8988T (cell line): ENCODE measurements at places on chromosomes 6 and 20.
A peak's percentile ranks its signal among the peaks of the same experiment; 100 is the strongest.

DNA sequence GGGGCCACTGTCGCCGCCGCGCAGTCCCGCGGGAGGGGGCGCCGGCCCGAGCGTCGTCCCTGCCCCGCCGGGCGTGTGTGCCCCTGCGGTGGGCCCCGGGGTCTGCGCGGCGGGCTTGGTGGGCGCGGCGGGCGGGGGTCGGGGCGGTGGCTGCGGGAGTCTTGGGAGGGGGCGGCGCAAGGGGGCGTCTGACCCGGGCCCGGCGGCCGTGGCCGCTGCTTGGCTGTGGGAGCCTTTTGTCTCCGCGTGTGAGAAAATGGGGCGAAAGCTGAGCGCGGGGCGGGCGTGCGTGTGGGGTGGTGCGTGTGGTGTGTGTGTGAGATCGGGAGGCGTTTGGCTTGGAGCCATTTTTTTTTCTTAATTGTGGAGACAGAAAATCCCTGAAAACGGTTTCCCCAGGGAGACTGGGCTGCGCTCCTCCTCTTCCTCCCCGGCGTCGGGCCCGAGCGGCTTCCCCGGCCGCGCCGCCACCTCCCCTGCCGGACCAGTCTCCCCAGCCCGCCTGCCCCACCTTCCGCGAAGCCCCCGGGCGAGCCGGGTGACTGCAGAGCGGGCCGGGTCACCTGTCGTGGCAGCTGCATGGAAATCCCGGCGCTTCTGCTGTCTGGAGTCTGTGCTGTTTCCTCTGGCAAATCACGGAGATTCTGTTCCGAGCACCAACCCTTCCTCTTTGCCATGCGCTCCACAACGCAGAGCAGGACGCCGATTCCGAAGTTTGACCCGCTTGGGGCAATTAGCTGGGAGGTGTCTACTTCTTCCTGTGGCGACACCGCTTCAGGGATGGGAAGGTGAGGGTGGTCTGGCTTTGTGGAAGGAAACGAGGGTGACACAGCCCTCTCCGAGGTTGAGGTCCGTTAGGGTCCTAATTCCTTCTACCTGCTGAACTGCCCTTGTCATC, 64.4 kb downstream of the GTF2H5 start:
- DNase-seq: peak; percentile 76

GRCh38 chr6:42239333-42239732, 21.7 kb upstream of the MRPS10 start:
- no peak for DNase-seq

DNA sequence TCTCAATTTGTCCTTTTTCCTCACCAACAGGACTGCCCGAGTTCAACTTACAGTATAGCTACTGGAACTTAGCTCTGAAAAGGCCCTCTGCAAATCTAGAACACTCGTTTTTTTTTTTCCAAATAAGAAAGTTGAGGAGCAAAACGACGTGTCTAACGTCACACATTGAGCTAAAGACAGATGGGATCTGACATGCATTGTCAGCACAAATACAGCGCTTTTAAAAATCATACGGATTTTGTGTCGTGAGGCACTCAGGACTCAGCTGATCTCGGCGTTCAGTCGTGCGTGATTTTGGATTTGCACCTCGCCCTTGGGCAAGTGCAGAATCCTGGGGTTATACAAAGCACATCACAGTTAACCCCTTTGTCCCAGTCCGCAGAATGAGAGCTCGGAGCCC, 94.7 kb upstream of the ZNF322 start:
- no peak for DNase-seq

DNA sequence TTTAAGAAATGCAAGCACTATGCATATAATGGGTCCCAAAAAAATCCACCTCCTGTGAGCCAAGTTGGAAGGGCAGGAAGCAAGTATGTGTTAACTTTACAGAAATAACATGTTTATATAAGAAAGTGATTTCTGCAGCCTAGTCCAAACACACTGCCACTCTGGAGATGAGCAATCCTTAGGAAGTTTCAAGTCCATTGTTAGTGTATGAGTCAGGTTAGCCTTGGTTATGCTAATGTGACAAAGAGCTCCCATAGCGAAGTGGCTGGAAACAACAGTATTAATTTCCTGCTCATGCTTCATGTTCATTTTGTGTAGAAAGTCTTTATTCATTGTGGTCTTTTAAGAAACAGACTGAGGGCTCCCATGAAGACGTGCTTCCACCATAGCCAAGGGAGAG, 121.4 kb downstream of the TBXT start:
- no peak for DNase-seq

GRCh38 chr6:120355822-120356221, 978.5 kb downstream of the TBC1D32 start:
- DNase-seq: no peak

DNA sequence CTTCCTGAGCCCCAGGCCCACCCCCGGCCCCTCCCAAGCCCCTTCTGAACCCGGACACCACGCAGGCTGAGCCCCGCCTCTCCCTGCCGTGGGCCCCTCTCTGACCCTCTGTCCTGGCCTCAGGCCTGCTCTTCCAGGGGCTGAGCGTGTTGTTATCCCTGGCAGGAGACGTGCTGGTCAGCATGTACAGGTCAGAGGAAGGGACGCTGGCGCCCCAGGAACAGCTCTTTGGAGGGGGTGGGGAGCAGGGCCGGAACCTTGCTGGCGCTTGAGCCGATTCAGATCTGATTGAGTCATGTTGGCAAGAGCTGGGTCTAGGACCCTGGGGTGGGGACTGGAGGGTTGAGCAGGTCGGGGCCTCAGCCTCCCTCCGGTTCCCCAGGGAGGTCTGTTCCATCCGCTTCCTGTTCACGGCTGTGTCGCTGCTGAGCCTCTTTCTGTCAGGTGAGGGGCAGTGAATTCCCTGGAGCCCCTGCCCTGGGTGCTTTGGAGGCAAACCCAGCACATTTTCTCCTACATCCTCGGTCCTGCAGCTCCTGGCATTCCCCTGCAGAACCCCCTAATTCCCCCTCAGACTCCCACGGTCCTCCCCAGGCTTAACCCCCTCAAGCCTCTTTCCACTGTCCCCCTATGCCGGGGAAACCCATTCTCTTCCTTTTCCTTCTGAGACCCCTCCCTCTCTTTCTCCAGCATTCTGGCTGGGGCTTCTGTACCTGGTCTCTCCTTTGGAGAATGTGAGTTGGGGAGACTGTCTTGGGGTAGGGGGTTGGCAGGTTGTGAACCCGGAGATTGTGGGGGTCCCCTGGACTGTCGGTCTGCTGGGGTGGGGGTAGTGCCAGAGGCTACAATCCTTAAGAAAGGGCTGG, 2.0 kb downstream of the SPAG4 start:
- peak; percentile 61 for DNase-seq

GRCh38 chr6:157017861-157018260, 240.7 kb downstream of the ARID1B start:
- DNase-seq: no peak

GRCh38 chr20:35077872-35078271, 14.7 kb downstream of the TRPC4AP start:
- no peak for DNase-seq

DNA sequence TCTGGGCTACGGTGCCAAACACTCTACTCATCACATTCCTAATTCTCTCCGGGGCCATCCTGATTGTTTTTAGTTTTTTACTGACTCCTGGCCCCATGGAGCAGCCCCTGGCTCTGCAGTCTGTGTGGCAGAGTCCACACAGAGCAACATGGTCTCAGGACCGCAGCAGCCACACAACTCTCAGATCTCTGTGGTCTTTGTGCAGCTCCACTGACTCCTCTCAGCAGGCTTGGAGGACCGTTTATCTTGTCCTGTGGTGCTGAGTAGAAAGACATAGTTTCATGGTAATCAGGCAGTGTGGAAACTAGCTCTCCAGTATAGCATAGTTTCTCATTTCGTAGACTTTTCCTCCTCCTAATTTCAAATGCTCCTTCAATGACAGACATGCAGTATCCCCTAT, 168.4 kb downstream of the EDN1 start:
- DNase-seq: no peak

- DNase-seq: no peak
Observed at GRCh38 chr6:110013386-110013785, 35.3 kb downstream of the GPR6 start.

DNA sequence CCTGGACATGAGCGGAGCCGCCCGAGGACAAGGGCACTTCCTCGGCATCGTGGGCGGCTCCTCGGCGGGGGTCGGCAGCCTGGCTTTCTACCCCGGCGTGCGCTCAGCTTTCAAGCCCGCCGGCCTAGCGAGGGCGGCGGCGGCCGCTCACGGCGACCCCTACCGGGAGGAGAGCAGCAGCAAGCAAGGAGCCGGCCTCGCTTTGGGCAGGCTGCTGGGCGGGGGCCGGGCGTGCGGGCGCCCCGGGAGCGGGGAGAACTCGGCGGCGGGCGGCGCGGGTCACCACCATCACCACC, 6.7 kb downstream of the PRDM13 start:
- no peak for DNase-seq

GRCh38 chr6:106134906-106135634, 48.9 kb downstream of the PRDM1 start:
- DNase-seq: no peak

DNA sequence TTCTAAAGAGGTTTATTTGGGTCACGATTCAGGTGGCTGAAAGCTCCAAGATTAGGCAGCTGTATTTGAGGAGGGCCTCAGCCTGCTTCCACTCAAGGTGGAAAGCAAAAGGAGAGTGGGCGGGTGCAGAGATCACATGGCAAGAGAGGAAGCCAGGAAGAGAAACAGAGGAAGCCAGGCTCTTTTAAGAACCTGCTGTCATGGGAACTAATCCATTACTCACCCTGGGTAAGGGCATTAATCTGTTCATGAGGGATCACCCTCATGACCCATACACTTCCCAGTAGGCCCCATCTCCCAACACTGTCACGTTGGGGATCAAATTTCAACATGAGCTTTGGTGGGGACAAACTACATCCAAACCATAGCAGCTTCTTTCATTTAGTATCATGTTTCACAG, 53.9 kb downstream of the DHX35 start:
- no peak for DNase-seq

DNA sequence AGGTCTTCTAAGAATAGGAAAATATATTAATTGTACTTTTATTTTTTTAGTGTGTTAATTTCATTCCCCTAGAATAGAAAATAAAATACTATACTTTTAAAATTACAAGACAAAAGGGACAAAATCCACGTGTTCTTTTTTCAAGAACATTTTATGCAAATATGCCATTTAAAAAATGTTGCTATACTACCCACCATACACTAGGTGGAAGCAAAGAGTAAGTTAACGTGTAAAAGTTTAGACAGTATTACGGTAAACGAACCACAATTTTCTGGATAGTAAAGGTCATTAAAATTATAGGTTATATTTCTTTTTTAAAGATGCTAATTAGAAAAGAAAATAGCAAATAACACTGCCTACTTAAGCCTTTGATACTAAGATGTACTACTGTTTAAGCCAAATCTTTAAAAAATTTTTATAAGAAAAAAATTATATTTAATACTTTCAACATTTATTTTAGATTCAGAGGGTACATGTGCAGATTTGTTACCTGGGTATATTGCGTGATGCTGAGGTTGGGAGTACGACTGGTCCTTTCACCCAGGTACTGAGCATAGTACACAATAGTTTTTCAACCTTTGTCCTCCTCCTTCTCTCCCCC, 287.6 kb downstream of the PHF3 start:
- no peak for DNase-seq

GRCh38 chr6:16921399-16922110, 160.3 kb upstream of the ATXN1 start:
- no peak for DNase-seq

DNA sequence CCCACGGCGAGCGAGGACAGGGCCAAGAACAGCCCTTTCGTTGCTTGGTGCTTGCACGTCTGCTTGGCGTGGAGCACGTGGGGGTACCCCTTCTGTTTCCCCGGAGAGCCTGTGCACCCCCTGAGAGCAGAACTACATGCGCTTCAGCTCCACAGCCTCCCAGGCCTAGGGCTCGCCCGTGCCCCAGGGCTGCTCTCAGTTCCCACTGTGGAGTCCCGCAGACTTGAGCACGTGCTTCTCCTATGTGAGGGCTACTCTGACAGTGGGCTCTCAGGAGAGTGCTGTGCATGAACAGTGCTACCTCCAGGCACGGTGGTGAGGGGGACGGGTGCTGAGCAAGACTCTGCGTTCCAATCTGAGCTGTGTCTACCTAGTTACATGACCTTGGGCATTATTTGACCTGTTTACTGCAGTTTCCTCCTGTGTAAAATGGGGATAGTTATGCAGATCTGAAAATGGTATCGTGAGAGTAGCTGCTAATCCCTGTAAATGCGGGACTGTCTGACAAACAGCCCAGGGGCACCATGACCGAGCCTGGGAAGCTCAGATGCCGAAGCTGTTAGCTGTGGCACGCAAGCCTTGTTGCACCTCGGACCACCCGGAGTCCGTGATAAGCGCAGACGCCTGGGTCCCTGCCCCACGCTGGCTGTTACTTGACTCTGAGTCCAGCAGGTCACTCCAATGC, 82.4 kb downstream of the IRF4 start:
- DNase-seq: no peak

- no peak for DNase-seq
Observed at GRCh38 chr6:15987569-15987968, 141.3 kb upstream of the MYLIP start.

GRCh38 chr20:14450256-14450655, 112.8 kb upstream of the FLRT3 start:
- DNase-seq: no peak

- no peak for DNase-seq
Observed at GRCh38 chr6:122753000-122753687, 26.4 kb upstream of the FABP7 start.

DNA sequence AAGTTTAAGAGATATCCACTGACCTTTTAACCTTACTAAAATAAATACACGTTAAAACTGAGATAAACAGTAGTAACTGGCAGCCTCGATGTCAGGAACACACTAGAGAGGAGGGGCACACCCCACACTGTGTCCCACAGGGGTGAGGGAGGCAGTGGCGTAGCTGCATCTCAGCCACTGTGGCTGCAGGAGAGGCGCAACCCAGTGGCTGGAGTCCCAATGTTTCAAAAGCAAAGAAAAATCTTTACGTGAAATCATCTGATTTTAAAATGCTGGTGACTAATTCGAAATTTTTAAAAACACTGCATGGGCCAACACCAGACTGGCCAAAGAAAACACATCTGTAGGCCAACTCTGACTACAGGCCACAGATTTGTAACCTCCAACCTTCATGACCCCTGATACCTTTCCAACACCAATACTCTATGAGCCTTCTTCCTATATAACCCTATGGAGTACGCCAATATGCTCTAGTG, 54.7 kb downstream of the TRAM2 start:
- DNase-seq: no peak

GRCh38 chr20:48006036-48006833, 221.0 kb upstream of the SULF2 start:
- no peak for DNase-seq

DNA sequence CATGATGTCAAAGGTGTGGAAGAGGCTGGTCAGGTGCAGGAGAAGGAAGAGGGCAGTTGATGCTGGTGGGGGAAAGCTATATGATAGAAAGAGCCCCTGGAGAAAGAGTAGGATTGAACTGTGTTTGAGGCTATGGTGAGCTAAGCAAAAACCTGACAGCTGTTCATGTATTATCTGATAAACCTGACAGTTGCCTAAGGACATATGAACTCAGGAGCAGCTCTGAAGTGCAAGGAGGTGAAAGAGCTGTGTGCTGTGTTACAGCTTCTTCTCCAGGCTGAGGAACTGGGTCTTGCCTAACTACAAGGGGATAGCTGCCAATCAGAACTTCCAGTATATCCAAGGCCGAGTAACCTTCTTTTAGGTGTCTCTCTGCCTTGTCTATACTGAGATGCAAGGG, 81.8 kb downstream of the LCA5 start:
- DNase-seq: no peak

- no peak for DNase-seq
Observed at GRCh38 chr20:33465481-33466302, 22.1 kb upstream of the SNTA1 start.

GRCh38 chr6:135465903-135466302, 31.6 kb downstream of the AHI1 start:
- no peak for DNase-seq

- no peak for DNase-seq
Observed at GRCh38 chr20:49851231-49851705, 38.6 kb downstream of the SLC9A8 start.
